Stimulated activated CD4-positive, alpha-beta T cell treated with anti-CD3 and anti-CD28 coated beads, Interleukin-12 subunit alpha, Interleukin-12 subunit beta, amount 100 ng/mL, for 48 hours (primary cell): ENCODE measurements at places on chromosomes 6 and 20.

GRCh38 chr20:19624221-19624965 is 133.7 kb upstream of the RIN2 start:
- no peak for DNase-seq

DNA sequence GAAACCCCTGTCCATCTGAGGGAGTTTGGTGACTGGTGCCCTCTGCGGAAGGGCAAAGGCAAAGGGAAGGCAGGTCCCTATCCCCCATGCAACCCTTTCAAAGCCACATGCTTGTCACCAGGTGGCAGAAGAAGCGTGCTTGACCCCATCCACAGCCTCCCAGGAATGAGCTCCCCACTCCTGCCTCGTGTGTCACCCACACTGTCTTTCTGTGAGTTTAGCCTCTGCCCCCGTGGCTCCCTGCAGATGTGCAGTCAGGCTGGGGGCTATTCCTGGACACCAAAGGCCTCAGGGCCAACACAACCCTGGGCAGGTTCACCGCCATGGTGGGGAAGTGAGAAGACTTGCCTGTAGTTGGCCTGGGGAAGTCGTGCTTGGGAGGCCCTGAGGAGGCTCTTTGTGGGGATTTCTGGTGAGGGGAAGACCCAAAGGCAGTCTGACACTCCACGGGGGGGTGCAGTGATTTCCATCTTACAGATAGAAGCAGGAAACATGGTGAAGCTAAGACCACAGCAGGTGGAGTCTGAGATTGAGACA is 16.6 kb upstream of the PCMTD2 start:
- DNase-seq, result no peak

DNA sequence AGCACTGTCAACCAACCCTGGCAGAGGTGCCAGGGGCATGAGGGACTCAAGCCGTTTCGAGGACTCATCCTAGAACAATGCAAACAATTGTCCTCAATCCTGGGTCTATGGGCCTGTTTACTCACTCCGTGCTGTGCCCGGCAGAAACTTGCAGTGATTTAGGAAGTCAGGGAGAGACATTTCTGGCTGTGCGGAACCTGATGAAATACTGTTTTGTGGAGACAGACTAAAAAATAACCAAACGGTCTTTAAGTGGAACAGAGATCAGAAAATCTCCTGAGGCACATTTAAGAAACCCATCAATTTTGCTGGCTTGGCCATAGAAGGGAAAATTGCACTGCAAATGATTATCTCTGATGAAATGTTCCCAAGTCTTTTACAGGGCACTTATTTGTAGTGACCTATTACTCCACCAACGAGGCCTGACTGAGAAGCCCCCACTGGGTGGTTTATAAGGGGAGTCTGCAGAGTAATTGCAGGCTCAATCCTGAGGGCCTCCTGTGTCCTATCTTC is 79.8 kb upstream of the KCNK16 start:
- DNase-seq, result no peak

DNA sequence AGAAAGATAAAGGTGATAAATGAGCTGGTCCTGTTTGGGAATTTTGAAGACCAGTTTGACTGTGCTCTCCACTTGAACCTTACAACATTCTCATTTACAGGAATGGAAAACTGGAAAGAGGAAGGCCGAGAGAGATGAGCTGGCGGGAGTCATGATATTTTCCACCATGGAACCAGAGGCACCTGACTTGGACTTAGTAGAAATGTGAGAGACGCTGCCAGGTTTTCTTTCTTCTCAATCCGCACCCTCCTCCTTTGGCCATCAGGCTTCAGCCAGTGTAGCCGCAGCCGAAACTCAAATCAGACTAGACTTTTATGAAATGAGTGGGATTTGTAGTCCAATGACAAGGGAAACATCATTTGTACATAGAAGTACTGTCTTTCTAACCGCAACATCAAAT is 54.7 kb upstream of the SYNJ2 start:
- DNase-seq, result no peak

DNA sequence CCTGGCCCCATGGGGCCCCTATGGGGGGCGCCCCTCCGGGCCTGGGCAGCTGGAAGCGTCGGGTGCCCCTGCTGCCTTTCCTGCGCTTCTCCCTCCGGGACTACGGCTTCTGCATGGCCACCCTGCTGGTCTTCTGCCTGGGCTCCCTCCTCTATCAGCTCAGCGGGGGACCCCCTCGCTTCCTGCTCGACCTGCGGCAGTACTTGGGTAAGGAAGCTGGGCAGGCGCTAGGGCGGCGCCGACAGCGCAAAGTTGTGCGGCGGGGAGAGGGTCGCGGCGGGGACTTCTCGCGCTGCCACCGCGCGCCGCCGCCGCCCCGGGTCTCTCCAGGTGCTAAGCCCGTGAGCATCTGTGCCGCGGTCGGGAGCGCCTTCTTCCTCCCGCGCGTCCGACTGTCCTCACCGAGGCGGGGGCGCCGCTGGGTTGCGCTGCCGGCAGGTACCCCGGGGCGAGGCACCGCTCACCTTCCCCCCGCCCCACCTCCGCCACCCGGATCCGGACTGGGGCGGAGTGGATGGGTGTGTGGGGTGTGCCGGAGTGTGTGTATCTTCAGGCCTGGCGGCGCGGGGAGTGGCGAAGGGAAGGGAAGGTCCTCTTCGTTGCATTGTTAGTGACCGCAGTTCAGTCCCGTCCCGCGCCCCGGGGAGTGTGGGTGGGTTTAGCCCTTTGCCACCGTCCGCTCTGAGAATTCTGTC is 788 bp downstream of the UST start:
- DNase-seq, result no peak

- no peak for DNase-seq
Observed at GRCh38 chr20:44092551-44093248, 94.3 kb downstream of the JPH2 start.

GRCh38 chr6:42030585-42031506 is 19.5 kb upstream of the TAF8 start:
- DNase-seq, result no peak

DNA sequence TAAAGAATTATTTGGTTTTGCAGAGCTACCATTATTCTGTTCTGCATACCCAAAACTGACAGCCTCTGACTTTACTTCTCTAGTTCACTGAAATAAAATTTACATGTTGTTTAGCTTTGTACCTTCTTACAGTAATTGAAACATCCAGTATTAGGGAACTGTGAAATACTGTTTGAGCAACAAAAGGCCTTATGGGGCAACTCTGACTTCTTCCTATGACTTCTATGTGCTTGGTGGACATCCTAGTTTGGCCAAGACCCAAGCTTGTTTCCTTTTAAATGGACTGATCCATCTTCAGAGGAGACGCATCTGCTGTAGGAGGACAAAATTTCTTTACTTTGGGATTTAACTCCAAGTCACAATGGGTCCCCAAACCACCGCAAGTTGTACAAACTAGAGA is 44.7 kb downstream of the NR2E1 start:
- DNase-seq, result no peak

DNA sequence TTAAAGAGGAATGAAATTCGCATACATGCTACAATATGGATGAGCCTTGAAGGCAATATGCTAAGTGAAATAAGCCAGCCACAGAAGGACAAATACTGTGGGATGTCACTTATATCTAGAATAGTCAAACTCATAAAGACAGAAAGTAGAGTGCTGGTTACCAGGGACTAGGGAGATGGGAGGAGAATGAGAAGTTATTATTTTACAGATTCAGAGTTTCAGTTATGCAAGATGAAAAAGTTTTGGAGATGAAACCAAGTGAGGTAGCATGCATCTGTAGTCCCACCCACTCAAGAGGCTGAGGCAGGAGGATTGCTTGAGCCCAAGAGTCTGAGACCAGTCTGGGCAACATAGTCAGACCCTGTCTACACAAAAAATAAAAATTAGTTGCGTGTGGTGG is 82.5 kb upstream of the ARID1B start:
- DNase-seq, result no peak

GRCh38 chr6:27565839-27566779 is 93.2 kb upstream of the ZNF184 start:
- DNase-seq, result no peak

GRCh38 chr20:5569021-5569420 is 181.2 kb upstream of the SHLD1 start:
- no peak for DNase-seq

DNA sequence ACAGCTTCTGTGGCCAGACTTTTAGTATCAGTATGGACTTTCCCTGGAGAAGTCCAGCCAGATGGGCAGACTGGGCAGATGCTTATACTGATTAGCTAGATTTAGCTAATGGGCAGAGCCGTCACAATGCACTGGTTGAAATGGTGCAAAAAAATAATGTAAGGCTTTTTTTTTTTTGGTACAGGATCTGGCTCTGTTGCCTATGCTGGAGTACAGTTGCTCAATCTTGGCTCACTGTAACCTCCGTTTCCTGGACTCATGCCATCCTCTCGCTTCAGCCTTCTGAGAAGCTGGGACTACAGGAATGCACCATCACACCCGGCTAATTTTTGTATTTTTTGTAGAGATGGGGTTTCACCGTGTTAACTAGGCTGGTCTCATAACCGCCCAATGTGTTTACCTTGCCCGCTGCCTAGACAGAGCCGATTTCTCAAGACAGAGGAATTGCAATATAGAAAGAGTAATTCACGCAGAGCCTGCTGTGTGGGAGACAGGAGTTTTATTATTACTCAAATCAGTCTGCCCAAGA is 16.4 kb upstream of the KIFC1 start:
- DNase-seq, result no peak

DNA sequence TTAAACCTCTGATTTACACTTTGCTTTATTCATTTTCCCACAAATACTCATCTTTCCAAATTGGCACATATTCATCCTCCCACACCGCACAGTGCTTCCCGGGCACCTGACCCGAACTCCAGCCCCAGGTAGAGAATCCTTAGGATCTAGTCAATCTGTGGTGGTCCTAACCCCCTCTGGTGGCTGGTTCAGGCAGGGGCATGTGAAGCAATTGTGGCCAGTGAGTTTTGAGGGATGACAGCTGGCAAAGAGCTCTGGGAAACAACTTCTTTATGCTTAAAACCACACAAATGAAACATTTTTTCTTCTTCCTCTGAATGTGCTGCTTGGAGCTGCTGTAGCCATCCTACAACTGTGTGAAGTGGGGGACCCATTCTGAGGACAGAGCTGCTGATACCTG is 54.7 kb downstream of the ELOVL5 start:
- no peak for DNase-seq

DNA sequence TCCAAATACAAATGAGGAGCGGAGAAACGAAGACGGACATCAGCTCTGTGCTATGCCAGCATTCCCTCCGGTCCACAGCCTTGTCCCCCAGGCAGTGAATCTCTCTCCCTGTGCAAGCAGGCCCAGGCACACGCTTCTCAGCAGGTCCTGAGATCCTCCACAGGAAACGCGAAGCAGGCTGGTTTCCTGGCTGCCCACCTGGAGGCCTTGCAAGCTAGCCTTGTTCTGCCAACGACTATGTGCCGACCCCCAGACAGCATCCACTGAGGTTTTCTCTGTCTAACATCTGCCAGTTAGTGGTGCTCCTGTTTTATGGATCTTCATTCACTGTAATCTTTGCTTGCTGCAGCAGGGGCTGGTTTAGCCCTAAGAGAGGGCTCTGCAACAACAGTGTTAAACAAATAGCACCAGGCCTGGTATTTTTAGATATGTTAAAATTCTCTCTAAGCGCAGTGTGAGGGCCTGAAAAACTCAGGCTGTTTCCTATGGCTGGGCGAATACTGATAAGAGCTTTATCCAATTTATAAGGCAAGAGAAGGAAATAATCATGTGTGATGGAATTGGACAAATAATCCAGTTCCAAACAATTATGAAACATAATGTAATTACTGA is 386.0 kb upstream of the ARID1B start:
- DNase-seq, result no peak

DNA sequence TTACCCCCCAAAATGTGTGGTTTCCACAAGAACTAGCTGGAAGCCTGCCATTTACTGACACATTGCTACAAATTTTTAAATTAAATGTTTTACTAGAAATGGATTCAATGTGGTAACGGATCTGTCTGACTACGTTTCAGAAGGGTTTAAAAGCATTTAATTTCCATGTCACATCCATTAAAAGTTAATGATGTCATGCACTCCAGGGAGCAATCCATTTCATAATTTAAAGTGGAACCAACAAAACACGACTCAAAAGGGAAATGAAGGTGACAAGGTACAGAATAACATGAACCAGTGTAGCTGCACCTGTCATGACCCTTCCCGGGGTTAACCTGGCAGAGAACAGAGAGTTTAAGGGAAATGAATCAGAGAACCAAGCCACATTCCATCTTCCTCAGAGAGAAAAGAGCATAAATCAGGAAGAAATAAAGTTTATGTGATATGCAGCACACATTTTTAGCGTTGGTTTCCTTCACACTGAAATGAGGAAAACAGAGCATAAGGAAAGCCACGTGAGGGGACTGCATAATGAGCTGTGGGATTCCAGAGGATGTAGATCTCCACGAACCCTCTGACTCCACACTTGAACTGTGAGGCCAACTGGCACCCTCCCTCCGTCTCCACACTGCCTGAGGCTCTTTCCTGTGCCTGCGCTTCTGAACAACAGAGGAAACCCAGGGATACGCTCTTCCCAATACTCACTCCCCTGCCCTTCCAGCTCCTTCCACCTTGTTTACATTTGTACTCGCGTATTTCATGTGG is 170.3 kb upstream of the AHI1 start:
- DNase-seq, result no peak

GRCh38 chr6:46491201-46491627 is at the start of gene RCAN2:
RCAN2 (minus strand) TSS chr6:46491449.
- no peak for DNase-seq

- DNase-seq, result no peak
Observed at GRCh38 chr6:118881440-118882313, 12.3 kb upstream of the ASF1A start.

DNA sequence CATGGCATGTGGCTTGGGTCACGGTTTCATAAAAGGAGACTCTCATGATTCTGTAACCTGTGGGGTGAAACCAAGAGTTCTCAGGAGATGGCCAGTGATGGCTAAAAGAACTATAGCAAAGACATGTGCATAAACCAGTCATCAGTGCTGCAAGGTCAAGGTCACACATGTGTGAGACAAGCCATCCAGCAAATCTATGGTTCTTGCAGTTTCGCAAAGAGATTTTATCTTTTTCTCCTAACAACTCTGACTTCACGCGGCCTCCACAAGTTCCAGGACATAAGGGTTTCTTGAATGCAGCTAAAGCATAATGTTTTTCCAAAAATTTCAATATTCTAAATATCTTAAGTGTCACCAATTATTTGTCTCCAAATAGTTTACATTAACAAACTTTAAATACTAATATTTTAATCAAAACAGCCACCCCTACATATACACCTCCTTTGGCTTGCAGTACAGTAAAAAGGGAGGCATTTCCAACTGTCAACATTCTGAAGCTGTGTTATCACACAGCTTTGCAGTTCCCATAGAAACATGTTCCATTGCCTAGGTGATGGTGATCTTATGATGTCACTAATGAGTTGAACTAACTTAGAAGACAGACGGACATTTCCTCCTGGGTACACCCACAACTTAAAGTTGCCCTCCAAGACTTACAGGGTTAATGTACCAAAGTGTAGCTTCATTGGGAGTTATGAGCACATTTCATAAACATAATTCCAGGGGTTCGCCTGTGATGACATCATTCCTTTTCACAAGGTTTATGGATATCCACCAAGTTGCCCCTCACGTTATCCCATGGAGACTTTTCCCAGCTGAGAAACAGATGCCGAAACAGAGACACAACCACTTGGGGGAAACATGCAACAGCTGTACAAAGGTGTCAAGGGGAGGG is 250.9 kb upstream of the PDE10A start:
- no peak for DNase-seq

- no peak for DNase-seq
Observed at GRCh38 chr6:100479179-100480035, 14.7 kb upstream of the SIM1 start.

- DNase-seq, result no peak
Observed at GRCh38 chr6:129786548-129786947, 74.6 kb downstream of the TMEM244 start.

- no peak for DNase-seq
Observed at GRCh38 chr6:136701045-136701444, 91.2 kb downstream of the MAP3K5 start.
